Naive thymus-derived CD8-positive, alpha-beta T cell (primary cell): ENCODE measurements at places on chromosomes 3 and 15. TPM values are rescaled to one million over a fixed set of nuclear protein-coding genes. Genes with fewer than 3 reads are reported as not detected.

DNA sequence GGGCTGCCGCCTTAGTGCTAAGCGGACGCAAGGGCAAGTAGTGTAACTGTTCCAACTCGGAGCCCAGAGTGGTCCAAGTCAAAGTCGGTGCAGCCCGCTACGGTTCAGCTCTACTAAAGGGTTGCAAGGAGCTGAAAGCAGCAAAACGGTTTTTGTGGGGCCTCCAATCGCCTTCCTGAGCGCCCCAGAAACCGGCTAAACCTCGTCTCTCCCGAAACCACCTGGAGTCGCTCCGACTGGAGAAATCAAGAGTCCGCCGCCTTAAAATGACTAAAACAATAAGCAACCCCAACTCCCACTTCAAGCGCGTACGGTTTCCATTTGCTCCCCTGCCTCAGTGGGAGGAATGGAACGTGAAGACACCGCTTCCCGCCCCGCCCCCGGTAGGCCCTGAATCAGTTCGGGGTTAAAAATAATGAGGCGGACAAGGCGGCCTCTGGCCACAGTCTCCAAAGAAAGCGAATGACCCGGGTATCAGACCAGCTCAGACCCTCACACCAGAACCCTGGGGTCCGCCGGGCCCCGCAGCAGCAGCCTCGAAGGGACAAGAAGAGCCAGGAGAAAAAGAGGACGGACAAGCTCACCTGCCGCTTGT lies 401 bp downstream of the SEC11A start:
- H3K36me3 ChIP-seq = peaks cover 18% of the 10 kb centered on the region
- peaks cover 68% of the 10 kb centered on the region for H3K4me1 ChIP-seq
- no peaks in the 10 kb centered on the region for H3K27me3 ChIP-seq
- peak overlapping the region; percentile 96 for H3K27ac ChIP-seq
- H3K4me3 ChIP-seq = peak overlapping the region; percentile 94

DNA sequence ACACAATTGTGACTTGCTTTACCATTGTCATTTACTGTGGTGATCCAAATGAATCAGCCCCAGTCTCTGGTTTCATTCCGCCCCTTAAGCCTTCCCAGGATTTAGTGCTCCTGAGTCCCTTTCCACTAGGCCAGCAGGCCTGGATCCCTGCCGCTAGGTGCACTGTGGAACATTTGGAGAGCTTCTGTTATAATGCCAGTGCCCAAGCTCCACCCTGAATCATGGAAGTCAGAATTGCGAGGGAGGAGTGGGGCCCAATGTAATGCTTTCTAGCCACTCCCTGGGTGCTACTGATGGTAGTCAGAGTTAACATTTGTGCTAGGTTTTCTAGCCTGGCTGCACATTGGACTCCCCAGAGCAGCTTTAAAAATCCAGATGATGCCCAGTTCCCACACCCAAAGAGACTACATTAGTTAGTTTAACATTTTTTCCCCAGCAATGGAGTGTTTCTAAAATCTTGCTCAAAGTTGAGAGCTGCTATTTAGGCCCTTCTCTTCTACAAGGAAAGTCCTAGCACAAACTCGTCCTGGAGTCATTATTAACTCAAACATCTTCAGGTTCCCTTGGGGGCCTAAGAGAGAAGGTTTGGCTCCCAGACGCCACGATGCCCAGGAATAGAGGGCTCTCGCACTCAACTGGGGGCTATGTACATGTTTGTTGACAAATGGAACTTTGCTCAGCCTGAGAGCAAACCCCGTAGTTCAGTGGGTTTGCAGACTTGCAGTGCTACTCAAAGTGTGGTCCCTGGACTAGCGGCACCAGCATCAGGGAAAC lies 366.7 kb upstream of the PROK2 start:
- no peak for DNase-seq
- H3K4me3 ChIP-seq = no peak overlapping the region
- no peaks in the 10 kb centered on the region for H3K4me1 ChIP-seq
- no peaks in the 10 kb centered on the region for H3K36me3 ChIP-seq
- H3K27ac ChIP-seq = no peak overlapping the region

PLSCR4 gene
- total RNA-seq = not detected

RTP3 gene
- not detected for total RNA-seq

DNA sequence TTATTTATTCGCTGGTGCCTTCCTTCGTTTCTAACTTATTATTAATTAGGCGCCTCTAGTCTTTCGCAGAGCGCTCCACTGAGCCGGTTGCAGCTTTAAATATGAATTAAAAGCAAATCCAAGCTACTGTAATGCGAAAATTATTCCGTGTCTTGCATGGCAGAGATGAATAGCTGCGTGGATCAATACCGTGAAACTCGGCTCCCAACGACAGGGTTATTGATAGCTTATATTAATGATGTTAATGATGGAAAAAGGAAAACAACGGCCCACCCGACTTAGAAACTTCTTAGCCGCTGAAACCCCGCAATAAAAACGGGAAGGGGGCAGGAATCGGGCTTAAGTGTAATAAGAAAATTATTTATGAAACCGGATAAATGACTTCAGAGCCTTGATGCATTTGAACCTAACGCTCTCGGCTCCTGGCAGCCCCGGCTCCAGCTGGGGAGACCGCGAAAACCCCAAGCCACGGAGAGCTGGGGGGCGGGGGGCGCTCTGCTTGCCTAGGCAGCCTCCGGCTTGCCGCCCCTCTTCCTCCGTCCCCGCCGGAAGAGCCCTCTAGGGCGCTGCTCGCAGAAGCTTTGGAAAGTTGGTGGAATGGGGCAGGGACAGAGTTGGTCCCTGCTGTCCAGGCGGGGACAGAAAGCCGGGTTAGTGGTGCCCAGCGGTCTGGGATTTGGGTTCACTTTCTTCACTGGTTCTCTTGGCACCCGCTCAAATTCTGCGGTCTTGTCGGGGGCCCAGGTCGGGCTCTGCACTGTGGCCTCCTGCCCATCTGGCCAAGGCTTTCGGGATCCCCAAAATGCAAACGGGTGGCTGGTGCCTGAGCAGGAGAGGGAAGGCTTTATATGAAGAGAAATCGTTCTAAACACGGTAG lies 7.7 kb upstream of the ONECUT1 start:
- H3K27ac ChIP-seq = no peak overlapping the region
- H3K4me1 ChIP-seq = peaks cover 16% of the 10 kb centered on the region
- H3K36me3 ChIP-seq = no peaks in the 10 kb centered on the region
